Activated T-cell treated with anti-CD3 and anti-CD28 coated beads, Interleukin-2, amount 50 U/mL, for 72 hours (primary cell): ENCODE measurements at places on chromosomes 3 and 15. TPM values are rescaled to one million over a fixed set of nuclear protein-coding genes. Genes with fewer than 3 reads are reported as not detected.

DNA sequence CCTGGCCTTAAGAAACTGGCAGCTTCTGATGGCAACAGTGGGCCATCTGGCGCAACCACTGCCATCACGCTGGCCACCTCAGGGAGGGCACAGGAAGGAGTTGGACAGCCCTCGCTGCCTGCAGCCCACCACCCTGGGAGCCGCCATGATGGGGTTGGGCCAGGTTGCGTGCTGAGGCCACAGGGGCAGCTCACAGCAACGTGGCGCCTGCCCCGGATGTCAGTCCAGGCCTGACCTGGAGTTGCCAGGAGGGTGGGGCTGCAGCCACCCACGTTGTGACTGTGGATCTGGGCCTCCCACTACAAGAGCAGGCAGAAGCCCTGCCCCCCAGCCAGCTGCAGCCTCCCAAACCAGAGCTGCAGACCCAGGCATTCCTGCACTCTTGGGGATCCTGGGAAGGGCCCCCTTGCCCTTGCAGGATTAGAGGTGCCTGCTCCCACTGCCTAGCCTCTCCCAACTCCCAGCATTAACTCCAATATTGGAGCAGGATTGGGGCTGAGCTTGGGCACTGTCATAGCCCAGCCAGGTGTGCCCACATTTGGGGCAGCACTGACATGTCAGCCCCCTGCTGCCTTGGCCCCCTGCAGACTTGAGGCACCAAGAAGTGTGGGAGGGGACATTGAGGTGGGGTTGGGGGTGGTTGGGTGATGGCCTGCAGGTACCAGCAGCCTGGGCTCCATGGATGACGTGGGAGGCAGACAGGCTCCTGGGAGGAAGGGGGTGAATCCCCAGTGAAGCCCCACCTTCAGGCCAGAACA, 468.9 kb upstream of the CCDC54 start:
- H3K4me3 ChIP-seq: no peak overlapping the region
- H3K27ac ChIP-seq: no peak overlapping the region
- no peak for DNase-seq
- no peaks in the 10 kb centered on the region for H3K4me1 ChIP-seq
- H3K27me3 ChIP-seq: peaks cover under 1% of the 10 kb centered on the region

DNA sequence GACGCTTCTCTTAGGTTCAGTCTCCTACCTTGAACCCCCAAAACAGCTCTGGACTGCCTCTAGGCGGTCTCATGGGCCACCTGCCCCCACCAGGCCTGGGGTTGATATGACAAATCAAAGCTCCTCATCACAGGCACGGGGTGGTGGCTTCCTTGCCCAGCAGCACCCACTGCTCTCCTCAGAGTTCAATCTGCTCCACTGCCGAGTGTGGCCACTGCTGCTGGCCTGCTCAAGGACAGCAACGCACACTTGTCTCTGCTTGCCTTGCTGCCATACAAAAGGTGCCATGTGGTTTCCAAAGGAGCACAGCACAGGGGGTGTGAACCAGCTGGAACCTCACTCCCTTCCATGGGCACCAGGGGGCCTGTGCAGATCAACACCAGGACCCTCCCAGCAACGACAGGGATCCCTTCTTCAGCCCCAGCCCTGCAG, 10.2 kb downstream of the KBTBD13 start:
- no peak overlapping the region for H3K27ac ChIP-seq
- peaks cover 13% of the 10 kb centered on the region for H3K4me1 ChIP-seq
- peaks cover 21% of the 10 kb centered on the region for H3K27me3 ChIP-seq
- DNase-seq: no peak

The IL5RA gene
- 1.5 TPM for total RNA-seq

The BUB1B gene
- 86.5 TPM for total RNA-seq

DNA sequence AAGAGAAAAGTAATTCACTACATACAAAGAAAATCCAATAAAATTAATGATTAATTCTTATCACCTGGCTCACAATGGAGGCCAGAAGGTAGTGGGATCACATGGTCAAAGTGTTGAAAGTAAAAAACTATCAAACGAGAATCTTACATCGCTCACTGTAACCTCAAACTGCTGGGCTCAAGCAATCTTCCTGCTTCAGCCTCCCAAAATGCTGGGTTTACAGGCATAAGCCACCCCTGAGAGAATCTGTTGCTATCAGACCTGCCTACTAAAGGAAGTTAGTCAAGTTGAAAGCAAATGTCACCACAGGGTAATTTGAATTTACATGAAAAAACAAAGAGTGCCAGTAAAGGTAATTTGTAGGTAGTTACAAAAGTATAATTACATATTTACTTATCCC, 103.3 kb downstream of the PCCB start:
- no peaks in the 10 kb centered on the region for H3K27me3 ChIP-seq
- H3K4me3 ChIP-seq: peak overlapping the region; percentile 75
- peak overlapping the region; percentile 95 for H3K27ac ChIP-seq
- peaks cover 5% of the 10 kb centered on the region for H3K36me3 ChIP-seq
- DNase-seq: peak; percentile 32

- no peak overlapping the region for H3K27ac ChIP-seq
- H3K4me3 ChIP-seq: no peak overlapping the region
Measured at GRCh38 chr3:156819842-156820691, 6.1 kb upstream of the LEKR1 start.

The CHRD gene
- total RNA-seq: not detected

The P2RY1 gene
- 1.7 TPM for total RNA-seq

GRCh38 chr3:153210146-153210545, 48.1 kb downstream of the RAP2B start:
- DNase-seq: no peak
- H3K27me3 ChIP-seq: no peaks in the 10 kb centered on the region
- H3K4me1 ChIP-seq: peaks cover 21% of the 10 kb centered on the region

- H3K27me3 ChIP-seq: no peaks in the 10 kb centered on the region
- H3K27ac ChIP-seq: no peak overlapping the region
- H3K4me3 ChIP-seq: no peak overlapping the region
- H3K36me3 ChIP-seq: no peaks in the 10 kb centered on the region
Measured at GRCh38 chr3:159322322-159322939, 520.6 kb downstream of the MFSD1 start.

GRCh38 chr3:179719048-179719734, 66.4 kb downstream of the USP13 start:
- no peaks in the 10 kb centered on the region for H3K27me3 ChIP-seq
- H3K36me3 ChIP-seq: no peaks in the 10 kb centered on the region
- H3K4me3 ChIP-seq: no peak overlapping the region
- H3K4me1 ChIP-seq: peaks cover 13% of the 10 kb centered on the region
- DNase-seq: no peak

The CKMT1B gene
- not detected for total RNA-seq

DNA sequence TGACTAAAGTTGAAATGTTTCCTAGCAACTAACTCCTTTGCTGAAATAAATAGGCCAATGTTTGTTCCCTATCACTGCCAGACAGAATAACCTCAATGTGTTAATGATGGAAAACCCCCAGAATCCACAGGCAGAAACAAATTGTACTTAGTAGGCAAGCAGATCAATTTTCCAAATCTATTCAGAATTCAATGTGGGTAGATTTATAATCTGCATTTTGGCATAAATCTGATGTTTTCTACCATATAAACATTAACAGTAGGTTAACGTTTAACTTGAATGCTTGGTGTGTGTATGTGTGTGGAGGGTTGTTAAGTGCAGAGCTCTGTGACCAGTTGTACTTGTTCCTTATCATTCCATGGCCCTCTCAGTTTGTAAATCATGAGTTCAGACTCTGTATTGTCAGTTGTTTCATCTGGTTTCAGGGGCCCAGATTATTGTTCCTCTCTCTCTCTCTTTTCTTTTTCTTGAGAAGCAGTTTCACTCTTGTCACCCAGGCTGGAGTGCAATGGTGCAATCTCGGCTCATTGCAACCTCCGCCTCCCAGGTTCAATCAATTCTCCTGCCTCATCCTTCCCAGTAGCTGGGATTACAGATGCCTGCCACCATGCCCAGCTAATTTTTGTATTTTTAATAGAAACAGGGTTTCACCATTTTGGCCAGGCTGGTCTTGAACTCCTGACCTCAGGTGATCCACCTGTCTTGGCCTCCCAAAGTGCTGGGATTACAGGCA, 32.8 kb downstream of the PLSCR1 start:
- no peaks in the 10 kb centered on the region for H3K36me3 ChIP-seq
- no peak overlapping the region for H3K27ac ChIP-seq
- DNase-seq: no peak
- no peak overlapping the region for H3K4me3 ChIP-seq
- H3K27me3 ChIP-seq: no peaks in the 10 kb centered on the region
- peaks cover 18% of the 10 kb centered on the region for H3K4me1 ChIP-seq

DNA sequence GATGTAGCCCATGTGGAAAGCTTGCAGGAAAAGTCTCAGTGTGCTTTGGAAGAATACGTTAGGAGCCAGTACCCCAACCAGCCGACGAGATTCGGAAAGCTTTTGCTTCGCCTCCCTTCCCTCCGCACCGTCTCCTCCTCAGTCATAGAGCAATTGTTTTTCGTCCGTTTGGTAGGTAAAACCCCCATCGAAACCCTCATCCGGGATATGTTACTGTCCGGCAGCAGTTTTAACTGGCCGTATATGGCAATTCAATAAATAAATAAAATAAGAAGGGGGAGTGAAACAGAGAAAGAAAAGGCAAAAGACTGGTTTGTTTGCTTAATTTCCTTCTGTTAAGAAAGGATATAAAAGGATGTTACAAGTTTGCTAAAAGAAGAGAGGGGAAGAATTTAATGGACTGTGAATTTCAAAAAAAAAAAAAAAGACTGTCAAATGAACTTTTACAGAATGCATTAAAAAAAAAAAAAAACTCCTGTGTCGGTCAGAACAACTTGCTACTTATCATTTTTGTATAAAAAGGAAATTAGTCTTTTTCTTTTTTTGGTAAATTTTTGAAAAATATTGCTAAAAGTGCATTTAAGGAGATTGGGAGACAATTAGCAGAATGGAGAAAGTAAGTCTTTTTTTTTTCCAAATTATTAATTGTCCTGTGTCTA, 7.0 kb downstream of the NR2F2 start:
- no peak overlapping the region for H3K27ac ChIP-seq
- DNase-seq: no peak
- peaks cover 23% of the 10 kb centered on the region for H3K4me1 ChIP-seq
- peaks cover 2% of the 10 kb centered on the region for H3K36me3 ChIP-seq

GRCh38 chr15:74032606-74033561, 38.4 kb downstream of the PML start:
- no peak overlapping the region for H3K4me3 ChIP-seq

GRCh38 chr15:63335543-63336240, 46.0 kb downstream of the CA12 start:
- no peaks in the 10 kb centered on the region for H3K36me3 ChIP-seq
- peaks cover 16% of the 10 kb centered on the region for H3K27me3 ChIP-seq
- DNase-seq: no peak
- H3K27ac ChIP-seq: no peak overlapping the region
- H3K4me3 ChIP-seq: no peak overlapping the region

The SIDT1 gene
- total RNA-seq: 28.9 TPM

DNA sequence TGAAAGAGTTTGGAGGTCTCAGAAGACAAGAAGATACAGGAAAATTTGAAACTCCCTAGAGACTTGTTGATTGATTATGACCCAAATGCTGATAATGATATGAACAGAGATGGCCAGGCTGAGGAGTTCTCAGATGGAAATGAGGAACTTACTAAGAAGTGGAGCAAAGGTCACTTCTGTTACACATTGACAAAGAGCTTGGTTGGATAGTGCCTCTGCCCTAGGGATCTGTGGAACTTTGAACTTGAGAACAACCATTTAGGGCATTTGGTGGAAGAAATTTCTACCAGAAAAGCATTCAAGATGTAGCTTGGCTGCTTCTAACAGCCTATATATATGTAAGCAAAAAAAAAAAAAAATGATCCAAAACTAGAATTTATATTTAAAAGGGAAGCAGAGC, 48.9 kb upstream of the NAALADL2 start:
- no peak overlapping the region for H3K27ac ChIP-seq
- DNase-seq: no peak
- H3K4me1 ChIP-seq: no peaks in the 10 kb centered on the region
- no peak overlapping the region for H3K4me3 ChIP-seq
- no peaks in the 10 kb centered on the region for H3K27me3 ChIP-seq
- H3K36me3 ChIP-seq: no peaks in the 10 kb centered on the region

The DGKG gene
- 1.0 TPM for total RNA-seq

The AADAC gene
- not detected for total RNA-seq

GRCh38 chr3:127671523-127672428, 976 bp upstream of the ABTB1 start:
- peaks cover 31% of the 10 kb centered on the region for H3K4me1 ChIP-seq
- DNase-seq: peak; percentile 40
- H3K36me3 ChIP-seq: peaks cover 2% of the 10 kb centered on the region
- H3K4me3 ChIP-seq: peak overlapping the region; percentile 90

DNA sequence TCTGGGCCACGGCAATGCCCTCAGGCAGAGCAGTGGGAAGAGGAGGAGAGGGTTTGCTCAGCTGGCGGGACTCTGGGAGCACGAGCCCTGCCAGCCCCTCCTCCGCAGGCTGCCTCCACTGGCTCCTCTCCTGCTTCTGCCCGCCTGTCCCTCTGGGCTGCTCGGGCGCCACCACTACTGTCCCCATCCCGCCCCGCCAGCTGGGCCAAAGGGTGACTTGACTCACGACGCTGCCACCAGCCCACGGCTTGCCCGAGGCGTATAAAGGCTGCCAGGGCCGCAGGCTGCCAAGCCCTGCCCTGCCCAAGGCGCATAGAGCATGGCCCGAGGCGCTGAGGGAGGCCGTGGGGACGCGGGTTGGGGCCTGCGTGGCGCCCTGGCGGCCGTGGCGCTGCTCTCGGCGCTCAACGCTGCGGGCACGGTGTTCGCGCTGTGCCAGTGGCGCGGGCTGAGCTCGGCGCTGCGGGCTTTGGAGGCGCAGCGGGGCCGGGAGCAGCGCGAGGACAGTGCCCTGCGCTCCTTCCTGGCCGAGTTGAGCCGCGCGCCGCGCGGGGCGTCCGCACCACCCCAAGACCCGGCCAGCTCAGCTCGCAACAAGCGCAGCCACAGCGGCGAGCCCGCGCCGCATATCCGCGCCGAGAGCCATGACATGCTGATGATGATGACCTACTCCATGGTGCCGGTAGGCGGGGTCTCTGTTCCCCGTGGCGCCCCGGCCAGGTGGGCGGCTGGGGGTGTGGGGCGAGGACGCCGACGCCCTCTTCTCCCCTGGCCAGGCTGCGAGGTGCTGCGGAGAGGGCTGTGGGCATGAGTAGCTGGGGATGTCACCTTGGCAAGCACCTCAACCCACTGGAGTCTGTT, at the start of gene GLDN:
Gene GLDN (plus strand): TSS at position 290 of the 861 bp plus-strand sequence. CDS start 30 bp downstream, at position 320.
- H3K4me1 ChIP-seq: no peaks in the 10 kb centered on the region
- no peak for DNase-seq
- H3K27me3 ChIP-seq: peaks cover 23% of the 10 kb centered on the region
- no peak within 1 kb of the TSS for H3K4me3 ChIP-seq
- no peaks in the 10 kb centered on the region for H3K36me3 ChIP-seq

GRCh38 chr15:79721256-79721655, 175.6 kb downstream of the MTHFS start:
- no peak for DNase-seq
- no peaks in the 10 kb centered on the region for H3K4me1 ChIP-seq
- H3K27ac ChIP-seq: no peak overlapping the region

The CTXN2 gene
- total RNA-seq: not detected

DNA sequence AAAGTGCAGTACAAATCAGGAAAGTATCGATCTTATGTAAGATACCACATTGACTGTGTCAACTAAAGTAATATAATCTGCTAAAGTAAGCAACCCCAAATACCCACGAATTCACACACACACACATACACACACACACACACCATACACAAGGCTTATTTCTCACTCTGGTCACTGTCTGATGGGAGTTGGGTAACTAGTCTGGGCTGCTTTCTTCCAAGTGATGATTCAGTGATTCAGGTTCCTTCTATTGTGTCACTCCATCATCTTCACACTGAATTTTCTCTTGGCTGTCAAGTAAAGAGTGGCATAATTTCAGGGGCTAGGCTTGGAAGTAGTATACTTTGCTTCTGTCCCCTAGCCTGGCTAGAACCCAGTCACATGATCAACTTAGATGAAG, 104.8 kb upstream of the CCDC54 start:
- DNase-seq: no peak
- no peaks in the 10 kb centered on the region for H3K4me1 ChIP-seq
- no peaks in the 10 kb centered on the region for H3K36me3 ChIP-seq
- H3K27ac ChIP-seq: no peak overlapping the region
- H3K4me3 ChIP-seq: no peak overlapping the region

The CCR2 gene
- not detected for total RNA-seq
